GM20000 (cell line): ENCODE measurements at places on chromosomes 1 and 21.

- no peak for DNase-seq
These were observed 9.8 kb upstream of the SLC19A1 start for GRCh38 chr21:45551783-45552695.

- DNase-seq = no peak
These were observed 28.3 kb downstream of the CDCP2 start for GRCh38 chr1:54124472-54124871.

- DNase-seq = no peak
These were observed 128.4 kb upstream of the CAMK1G start for GRCh38 chr1:209455145-209455544.

GRCh38 chr21:43306911-43307676 lies 119.8 kb downstream of the SIK1 start:
- peak; percentile 72 for DNase-seq

- DNase-seq = no peak
These were observed 57.1 kb upstream of the DMRTB1 start for GRCh38 chr1:53401813-53402745.

DNA sequence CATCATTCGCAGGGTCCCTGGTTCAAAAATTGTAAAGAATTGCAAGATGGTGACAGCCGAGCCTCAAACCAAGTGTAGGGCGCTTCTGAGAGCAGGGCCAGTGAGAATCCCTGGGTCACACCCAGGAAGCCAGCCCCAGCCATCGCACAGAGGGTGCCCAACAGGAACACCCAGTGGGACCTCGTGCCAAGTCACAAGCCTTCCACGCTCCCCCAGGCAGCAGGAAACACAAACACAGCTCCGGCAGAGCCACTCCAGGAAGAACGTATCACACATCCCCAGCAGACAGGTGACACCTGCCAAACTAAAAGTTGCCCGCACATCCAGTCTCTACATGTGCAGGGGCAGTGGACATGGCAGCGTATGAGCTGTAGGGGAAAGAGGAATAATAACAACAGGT lies 20.2 kb downstream of the DHRS3 start:
- no peak for DNase-seq

DNA sequence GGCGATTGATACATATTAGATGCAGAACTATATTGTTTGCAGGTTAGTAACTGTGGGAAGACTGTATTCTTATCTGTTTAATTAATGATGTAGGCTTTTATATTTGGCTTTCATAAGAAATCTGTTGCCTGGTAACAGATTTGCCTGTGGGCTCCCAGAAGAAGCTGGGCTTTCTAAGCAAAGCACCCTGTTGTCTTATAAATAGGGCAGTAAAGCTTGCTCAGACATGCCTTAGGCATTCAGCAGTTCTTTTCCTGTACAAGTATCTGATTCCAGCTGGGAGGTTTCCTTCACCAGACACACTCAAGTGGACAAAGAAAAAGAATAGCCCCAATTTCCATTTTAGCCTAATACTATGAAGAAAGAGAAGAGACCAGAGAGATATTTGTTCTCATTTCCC lies 524.0 kb downstream of the LRRIQ3 start:
- no peak for DNase-seq

DNA sequence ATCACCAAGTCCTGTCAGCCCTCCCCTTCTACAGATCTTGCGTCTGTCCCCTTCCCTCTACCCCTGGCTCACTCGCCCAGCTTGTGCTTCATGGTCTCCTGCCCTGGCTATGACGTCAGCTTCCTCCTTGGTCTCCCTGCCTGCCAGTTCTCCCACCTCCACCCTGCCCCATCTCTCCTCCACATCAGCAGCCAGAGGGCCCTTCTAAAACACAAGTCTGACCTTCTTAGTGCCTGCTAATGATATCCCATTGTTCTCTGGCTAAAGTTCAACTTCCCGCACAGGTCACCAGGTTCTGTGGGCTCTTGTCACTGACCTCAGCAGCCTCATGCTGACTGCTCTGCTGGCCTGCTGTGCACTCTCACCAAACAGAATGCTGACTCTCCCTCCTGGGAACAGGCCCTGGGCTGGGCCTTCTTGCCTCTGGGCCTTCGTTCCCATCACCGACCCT lies 24.7 kb upstream of the MYCL start:
- no peak for DNase-seq

- peak; percentile 21 for DNase-seq
These were observed 173.4 kb downstream of the S1PR1 start for GRCh38 chr1:101410048-101410878.

DNA sequence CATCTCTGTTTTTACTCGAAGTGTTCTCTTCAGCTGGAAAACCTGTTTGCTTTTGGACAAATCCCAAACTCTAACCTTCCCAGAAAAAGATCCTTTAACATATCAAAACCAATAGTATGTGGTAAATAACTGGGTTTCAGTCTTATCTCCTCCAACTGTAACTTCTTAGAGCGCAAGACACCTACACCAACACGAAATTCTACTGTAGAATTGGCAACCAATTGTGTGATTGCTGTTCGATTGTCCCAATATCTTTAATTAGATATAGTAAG lies 5.8 kb upstream of the MPZL1 start:
- DNase-seq = no peak

DNA sequence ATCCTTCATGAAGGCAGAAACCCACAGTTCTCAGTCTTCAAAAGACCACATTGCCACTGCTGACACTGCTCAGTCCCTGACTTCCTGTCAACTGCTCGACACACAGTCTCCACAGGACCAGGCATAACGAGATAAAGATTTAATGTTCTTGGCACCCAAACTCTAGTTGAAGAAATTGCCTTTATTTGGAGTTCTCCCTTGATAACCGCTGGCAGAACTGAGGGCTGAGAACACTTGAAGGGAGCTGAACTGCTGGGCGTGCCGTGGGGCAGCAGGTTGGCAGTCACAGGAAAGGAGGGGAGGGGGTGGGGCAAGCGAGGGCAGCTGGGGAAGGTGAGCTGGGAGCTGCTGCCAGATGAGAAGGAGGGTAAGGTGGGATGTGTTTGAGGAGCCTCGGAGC lies 15.9 kb downstream of the HENMT1 start:
- no peak for DNase-seq

- no peak for DNase-seq
These were observed 133.1 kb downstream of the LRRC40 start for GRCh38 chr1:70072231-70072751.

GRCh38 chr1:30768159-30768829 lies 10.7 kb upstream of the LAPTM5 start:
- DNase-seq = no peak

DNA sequence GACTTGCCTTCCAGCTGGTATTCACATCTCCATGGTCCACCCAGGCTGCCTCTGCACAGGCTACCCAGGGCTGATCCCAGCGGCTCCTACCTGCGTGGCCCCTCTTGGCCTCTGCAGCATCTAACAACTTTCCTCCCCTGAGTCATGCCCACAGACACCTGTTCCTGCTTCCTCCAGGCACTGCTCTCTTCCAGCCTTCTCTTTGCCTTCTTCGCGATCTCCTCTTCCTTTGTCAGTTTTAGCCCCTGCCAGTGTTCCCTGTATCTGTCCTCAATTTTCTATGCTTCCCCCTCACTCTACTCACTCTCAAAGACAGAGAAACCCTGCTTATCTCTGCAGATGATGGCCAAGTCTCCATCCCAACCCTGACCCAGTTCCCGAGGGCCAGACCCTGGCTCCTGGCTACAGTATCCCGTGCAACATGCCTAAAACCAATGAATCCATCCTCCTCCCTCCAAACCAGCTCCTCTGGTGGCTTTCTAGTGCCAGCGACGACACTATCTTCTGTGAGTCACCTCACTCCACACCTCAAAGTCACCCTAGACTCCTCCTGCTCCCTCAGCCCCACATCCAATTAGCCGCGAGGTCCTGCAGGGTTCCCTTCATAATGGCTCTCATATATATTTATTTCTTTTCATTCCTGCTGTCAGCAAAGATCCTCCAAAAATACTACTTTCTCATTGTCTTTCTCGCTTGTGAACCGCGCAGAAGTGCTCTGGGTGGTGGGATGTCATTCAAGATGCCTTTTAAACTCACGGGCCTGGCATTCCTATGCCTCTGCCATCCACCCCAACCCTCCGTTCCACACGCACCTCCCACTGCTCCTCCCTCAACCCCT lies 259.2 kb downstream of the TOMM20 start:
- no peak for DNase-seq

GRCh38 chr1:155192346-155193274 lies 15.1 kb downstream of the THBS3 start:
- DNase-seq = peak; percentile 32

DNA sequence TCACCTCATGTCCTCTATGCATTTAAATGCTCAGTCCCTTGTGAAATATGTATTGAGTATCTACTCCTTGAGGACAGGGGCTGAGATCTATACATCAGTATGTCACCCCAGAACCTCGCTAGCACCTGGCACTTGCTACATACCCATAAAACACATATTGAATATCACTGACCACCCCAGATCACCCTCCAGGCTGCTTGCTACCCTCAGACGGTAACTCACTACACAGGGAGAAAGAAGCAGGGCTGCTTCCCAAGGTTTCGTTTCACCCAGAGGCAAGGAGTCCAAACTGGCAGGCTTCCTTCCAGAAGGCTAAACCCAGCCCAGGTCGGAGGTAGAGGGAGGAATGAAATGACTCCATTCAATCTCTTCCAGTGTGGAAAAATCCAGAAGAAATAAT lies 8.5 kb downstream of the INKA2 start:
- no peak for DNase-seq

- no peak for DNase-seq
These were observed 6.4 kb upstream of the EPHA2 start for GRCh38 chr1:16162163-16162822.

- no peak for DNase-seq
These were observed 351.0 kb downstream of the SIPA1L2 start for GRCh38 chr1:232278925-232279324.

- no peak for DNase-seq
These were observed 106.5 kb downstream of the PHTF1 start for GRCh38 chr1:113652771-113653170.

GRCh38 chr1:212722270-212722957 lies 22.8 kb upstream of the BATF3 start:
- DNase-seq = no peak

GRCh38 chr1:42266253-42267135 lies 68.5 kb downstream of the FOXJ3 start:
- no peak for DNase-seq

DNA sequence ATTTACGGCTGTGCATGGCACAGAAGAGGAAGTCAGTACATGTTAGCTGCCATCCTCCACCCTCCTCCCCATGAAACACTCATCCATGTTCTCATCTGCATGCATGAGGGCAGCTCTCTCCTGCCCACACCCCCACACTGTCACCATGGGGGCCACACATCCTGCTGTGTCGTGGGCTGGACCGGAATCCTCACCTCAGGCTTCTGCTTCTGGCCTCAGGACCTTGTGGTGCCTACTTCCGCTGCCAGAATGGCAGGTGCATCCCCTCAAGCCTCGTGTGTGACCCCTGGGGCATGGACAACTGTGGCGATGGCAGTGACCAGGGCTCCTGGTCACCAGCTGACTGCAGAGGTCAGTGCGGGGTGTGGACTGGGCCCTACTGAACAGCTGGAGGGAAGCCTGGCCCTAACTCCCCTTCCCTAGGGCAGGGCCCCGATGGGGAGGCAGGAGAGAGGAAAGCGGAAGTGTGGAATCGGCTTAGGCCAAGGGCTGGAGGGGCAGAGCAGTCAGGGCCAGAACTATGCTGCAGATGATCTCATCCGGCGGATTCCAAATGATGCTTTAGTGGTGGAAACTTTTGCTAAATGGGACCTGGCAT lies 3.8 kb downstream of the LDLRAD2 start:
- DNase-seq = peak; percentile 49

DNA sequence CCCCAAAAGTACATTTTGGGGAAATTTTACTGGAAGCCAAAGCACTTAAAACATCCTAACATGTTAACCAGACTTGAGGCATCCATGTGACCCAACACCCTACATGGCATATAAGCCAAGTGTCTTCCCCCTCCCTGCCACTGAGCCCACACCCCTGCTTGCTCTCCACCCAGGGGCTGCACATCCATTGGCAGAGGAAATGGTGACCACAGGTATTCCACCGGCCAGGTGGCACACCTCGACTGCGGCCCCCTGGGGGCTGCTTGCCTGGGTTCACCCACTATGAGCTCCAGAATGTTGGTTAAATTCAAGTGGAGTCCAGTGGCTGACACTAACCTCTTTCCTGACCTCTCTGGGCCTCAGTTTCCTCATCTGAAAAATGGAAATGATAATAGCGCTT lies 64.4 kb upstream of the FAM20B start:
- no peak for DNase-seq

DNA sequence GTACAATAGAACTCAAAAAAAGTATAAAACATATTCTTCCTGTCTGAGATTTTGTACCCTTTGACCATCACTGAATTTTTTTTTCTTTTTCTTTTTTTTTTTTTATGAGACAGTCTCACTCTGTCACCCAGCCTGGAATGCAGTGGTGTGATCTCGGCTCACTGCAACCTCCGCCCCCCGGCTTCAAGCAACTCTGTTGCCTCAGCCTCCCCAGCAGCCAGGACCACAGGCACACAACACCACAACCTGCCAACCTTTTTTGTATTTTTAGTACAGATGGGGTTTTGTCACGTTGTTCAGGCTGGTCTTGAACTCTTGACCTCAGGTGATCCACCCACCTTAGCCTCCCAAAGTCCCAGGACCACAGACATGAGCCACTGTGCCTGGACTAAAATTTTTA lies 10.4 kb downstream of the SDCCAG8 start:
- DNase-seq = no peak

DNA sequence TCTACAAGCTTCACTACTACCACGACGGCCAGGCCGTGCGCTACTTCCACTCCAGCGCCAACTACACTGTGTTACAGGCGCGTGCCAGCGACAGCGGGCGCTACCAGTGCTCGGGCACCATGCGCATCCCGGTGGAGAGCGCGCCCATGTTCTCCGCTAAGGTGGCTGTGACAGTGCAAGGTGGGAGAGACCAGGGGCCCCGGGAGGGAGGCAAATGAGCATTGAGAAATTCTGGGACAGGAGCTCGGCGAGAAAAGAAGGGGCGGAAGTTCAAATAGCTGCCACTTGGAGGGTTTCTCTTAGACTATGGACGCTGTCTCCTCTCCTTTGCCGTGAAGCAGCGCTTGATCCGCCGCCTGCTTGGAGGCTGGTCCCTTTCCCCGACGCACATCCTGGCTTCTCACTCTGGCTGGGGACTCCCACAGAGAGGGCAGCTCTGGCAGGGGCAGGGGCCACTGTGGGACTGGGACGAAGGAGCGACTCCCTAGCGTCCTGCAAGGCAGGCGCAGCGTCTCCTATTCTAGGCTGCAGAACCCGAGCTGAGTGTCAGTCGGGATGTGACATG lies 4.6 kb downstream of the FCRLB start:
- peak; percentile 36 for DNase-seq
